Mammary microvascular endothelial cell (primary cell): ENCODE measurements at places on chromosomes 7 and 10. TPM values are rescaled to one million over a fixed set of nuclear protein-coding genes. Genes with fewer than 3 reads are reported as not detected.

Gene SPDYE1
- not detected in 2 replicates for total RNA-seq

Gene ADGRA1
- not detected in 2 replicates for total RNA-seq

Gene AKR1B15
- total RNA-seq: not detected in 2 replicates

Gene IDI2
- total RNA-seq: not detected in 2 replicates

Gene MICU1
- total RNA-seq: 36.5 and 41.4 TPM in 2 replicates

Gene SLC13A1
- not detected in 2 replicates for total RNA-seq

Gene KCNIP2
- total RNA-seq: not detected in 2 replicates

Gene MRLN
- not detected in 2 replicates for total RNA-seq

Gene NEUROG3
- not detected in 2 replicates for total RNA-seq

Gene AKR1C2
- total RNA-seq: 0.89 and 1.6 TPM in 2 replicates

Gene ADCY1
- 0.07 and 0.25 TPM in 2 replicates for total RNA-seq

Gene CPA2
- not detected in 2 replicates for total RNA-seq

Gene ARL5B
- 11.8 and 11.9 TPM in 2 replicates for total RNA-seq

Gene ASZ1
- total RNA-seq: not detected in 2 replicates

Gene LIPF
- total RNA-seq: not detected in 2 replicates

Gene ATE1
- 17.5 and 19.9 TPM in 2 replicates for total RNA-seq

Gene EIF4EBP2
- total RNA-seq: 20.7 and 21.8 TPM in 2 replicates

Gene SEPTIN14
- total RNA-seq: not detected in 2 replicates

Gene ENKUR
- total RNA-seq: 0.39 and 0.47 TPM in 2 replicates

Gene SLC16A12
- total RNA-seq: not detected in 2 replicates

Gene TBC1D12
- 7.3 and 11.5 TPM in 2 replicates for total RNA-seq

Gene AS3MT
- 1.1 and 2.3 TPM in 2 replicates for total RNA-seq

Gene FRMD4A
- 66.2 and 75.3 TPM in 2 replicates for total RNA-seq

Gene C10orf95
- total RNA-seq: not detected in 2 replicates

Gene C7orf33
- total RNA-seq: not detected in 2 replicates

Gene CHN2
- 0.67 and 2.7 TPM in 2 replicates for total RNA-seq

Gene PRR15
- 0.30 TPM in 1 of 2 replicates, not detected in the other for total RNA-seq

Gene RPEL1
- total RNA-seq: not detected in 2 replicates

Gene SFRP5
- not detected in 2 replicates for total RNA-seq

Gene CDH23
- total RNA-seq: not detected in 2 replicates

Gene PNLIPRP1
- not detected in 2 replicates for total RNA-seq

Gene ACTA2
- total RNA-seq: 44.5 and 48.4 TPM in 2 replicates

Gene VAX1
- not detected in 2 replicates for total RNA-seq

Gene IL2RA
- not detected in 2 replicates for total RNA-seq

Gene TMEM229A
- total RNA-seq: not detected in 2 replicates

Gene ZPBP
- not detected in 2 replicates for total RNA-seq

Gene LIPN
- total RNA-seq: not detected in 2 replicates

Gene PIP
- total RNA-seq: not detected in 2 replicates

Gene EVX1
- not detected in 2 replicates for total RNA-seq

Gene EPHA1
- 0.07 TPM in 1 of 2 replicates, not detected in the other for total RNA-seq

Gene SLC18A2
- total RNA-seq: not detected in 2 replicates

Gene EMX2
- not detected in 2 replicates for total RNA-seq

Gene GATAD1
- total RNA-seq: 11.5 and 12.6 TPM in 2 replicates

Gene PCGF6
- 11.3 and 13.8 TPM in 2 replicates for total RNA-seq

Gene DOCK4
- 48.5 and 50.3 TPM in 2 replicates for total RNA-seq

Gene MAP3K8
- 2.5 and 3.1 TPM in 2 replicates for total RNA-seq

Gene OPALIN
- not detected in 2 replicates for total RNA-seq

Gene CYP26C1
- total RNA-seq: 0.30 and 2.5 TPM in 2 replicates

Gene HOXA5
- total RNA-seq: 13.8 and 15.3 TPM in 2 replicates

Gene SKIDA1
- 0.47 and 0.69 TPM in 2 replicates for total RNA-seq

Gene PLAU
- 125 and 148 TPM in 2 replicates for total RNA-seq

Gene NACAD
- total RNA-seq: 0.73 and 1.3 TPM in 2 replicates

Gene EBF3
- 11.9 and 13.4 TPM in 2 replicates for total RNA-seq

Gene MAGI2
- total RNA-seq: 0.84 and 1.5 TPM in 2 replicates

Gene MEIG1
- total RNA-seq: not detected in 2 replicates

Gene DGKI
- 0.20 and 1.2 TPM in 2 replicates for total RNA-seq

Gene TRIM73
- 0.05 TPM in 1 of 2 replicates, not detected in the other for total RNA-seq

Gene ELMO1
- total RNA-seq: 13.6 and 20.4 TPM in 2 replicates

Gene ITGA8
- total RNA-seq: 0.44 and 0.53 TPM in 2 replicates
